ENCODE measurements at places on chromosomes 12 and 14. TPM values are rescaled to one million over a fixed set of nuclear protein-coding genes. Genes with fewer than 3 reads are reported as not detected.

DNA sequence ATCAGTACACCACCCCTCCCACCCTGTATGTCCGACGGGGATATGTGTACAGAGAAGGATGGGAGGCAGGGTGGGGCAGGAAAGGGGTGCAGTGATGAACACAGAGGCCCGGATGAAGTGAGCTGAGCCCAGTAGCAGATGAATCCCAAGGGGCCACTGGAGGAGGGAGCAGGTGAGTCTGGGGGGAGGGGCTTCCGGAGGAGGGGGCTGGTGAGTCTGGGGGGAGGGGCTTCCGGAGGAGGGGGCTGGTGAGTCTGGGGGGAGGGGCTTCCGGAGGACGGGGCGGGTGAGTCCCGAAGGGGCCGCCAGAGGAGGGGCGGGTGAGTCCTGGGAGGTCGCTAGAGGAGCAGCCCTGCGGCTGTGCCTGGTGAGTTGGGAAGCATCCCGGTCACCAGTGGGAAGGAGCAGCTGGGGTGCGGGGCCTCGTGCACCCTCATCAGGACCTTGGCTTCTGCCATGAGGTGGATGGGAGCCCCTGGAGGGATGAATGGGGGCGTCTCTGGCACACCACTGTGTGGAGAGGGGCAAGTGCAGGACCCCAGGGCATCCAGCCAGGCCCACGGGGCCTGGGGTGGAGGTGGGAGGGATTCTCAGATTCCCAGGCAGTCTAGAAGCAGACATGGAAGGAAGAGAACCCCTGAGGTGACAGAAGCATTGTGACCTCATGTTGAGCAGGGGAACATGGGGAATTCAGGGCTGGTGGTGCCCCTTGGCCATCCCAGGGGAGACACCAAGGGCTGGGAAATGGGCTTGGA lies 14.0 kb downstream of the BEGAIN start:
- no peak for DNase-seq

- DNase-seq = no peak
Measured at GRCh38 chr14:35390577-35391387, 13.8 kb downstream of the NFKBIA start.

GRCh38 chr14:102178806-102179205 lies 39.1 kb downstream of the WDR20 start:
- no peak for DNase-seq

DNA sequence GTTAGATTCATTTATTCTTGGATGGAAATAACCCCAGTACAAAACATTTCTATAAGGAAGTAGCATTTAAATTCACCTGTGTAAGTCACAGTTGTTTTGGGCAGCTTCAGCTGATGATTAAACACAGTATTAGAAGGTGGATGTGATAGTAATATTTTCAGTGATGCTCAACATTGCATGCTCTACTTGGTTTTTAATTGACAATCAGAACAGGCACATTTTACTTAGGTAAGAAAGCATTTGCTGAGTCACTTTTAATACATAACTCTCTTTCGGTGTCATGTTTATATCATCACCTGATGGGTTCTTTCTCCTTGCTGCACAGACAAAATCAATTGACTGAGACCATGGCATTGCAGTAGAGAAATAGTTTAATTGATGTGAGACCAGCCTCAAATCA lies 80.7 kb downstream of the CMAS start:
- DNase-seq = no peak

GRCh38 chr12:54371328-54372112 lies 7.2 kb upstream of the GPR84 start:
- DNase-seq = peak; percentile 75

DNA sequence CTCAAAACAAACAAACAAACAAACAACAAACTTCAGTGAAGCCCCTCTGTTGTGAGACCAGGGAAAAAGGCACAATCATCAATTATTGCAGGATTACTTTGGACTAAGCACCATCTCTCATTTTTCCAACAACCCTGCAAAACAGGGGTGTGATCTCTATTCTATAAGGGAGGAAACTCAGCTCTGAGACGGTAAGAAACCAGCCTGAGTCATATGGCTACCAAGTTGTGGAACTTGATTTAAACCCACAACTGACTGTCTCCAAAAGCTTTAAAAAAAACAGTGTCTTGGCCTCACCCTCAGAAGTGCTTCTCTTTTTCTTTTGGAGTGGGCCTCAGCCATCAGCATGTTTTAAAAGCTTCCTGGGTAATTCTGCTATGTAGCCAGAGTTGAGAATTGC lies 49.8 kb downstream of the RIN3 start:
- DNase-seq = no peak

DNA sequence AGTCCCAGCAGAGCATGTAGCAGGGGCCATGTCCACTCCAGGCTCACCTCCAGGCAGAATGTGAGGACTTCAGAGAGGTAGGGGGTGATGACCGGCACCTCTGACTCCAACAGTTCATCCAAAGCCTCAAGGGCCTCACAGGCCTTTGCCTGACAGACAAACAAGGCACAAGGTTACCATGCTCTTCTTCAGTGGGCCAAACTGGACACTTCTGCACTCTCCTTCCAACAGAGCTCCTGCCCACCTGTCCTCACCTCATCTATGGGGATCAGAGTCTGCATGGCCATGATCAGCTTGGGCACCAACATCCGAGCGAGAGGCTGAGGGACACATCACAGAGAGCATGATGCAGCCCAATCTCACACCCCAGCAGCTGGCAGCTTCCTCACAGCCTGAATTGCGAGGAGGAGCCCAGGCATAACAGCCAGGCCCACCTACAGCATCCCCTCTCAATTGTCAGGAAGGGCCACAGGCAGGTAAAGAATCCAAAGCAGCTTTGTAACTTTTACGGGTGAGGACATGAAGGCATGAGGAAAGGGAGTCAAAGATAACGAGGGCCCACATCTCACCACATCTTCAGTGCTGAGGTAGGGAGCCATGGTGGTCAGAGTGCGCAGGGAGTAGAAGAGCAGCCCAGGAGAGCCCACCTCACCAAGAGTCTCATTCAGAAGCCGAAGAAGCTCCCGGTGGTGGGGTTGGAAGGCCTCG lies 1.6 kb downstream of the IPO4 start:
- no peak for DNase-seq

The RNU4-1 gene
- total RNA-seq = 1,538 TPM

The KRT73 gene
- total RNA-seq = not detected

The FGF23 gene
- not detected for total RNA-seq

The KCNJ8 gene
- 10.5 TPM for total RNA-seq

All from ureter (tissue), 1 donor.